ENCODE measurements at places on chromosomes 16 and 17. TPM values are rescaled to one million over a fixed set of nuclear protein-coding genes. Genes with fewer than 3 reads are reported as not detected.

SPATA32 gene
- not detected for polyA plus RNA-seq

TTLL6 gene
- polyA plus RNA-seq = not detected

SULT1A4 gene
- polyA plus RNA-seq = 4.3 TPM

CFAP52 gene
- 0.53 TPM for polyA plus RNA-seq

DEXI gene
- 48.4 TPM for polyA plus RNA-seq

CSHL1 gene
- 0.98 TPM for polyA plus RNA-seq

SPNS3 gene
- 0.42 TPM for polyA plus RNA-seq

DNA sequence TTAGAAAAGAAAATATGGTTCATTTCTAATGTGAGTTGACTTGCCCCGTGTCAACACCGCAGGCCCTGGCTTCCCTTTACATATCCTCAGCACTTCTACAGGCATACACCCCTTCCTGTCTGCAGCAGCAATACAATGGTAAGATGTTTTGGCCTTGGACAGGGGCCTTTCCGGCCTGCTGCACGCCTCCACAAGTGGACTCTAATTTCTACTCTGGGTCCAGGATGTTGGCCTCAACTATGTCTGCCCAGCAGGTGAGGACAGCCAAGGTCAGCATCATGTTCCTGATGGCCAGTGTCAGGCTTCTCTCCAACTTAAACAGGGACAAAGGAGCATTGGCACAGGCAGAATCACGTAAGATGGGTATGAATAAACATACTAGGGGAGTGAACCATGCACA lies 11.0 kb downstream of the C17orf67 start:
- no peak for DNase-seq

DNA sequence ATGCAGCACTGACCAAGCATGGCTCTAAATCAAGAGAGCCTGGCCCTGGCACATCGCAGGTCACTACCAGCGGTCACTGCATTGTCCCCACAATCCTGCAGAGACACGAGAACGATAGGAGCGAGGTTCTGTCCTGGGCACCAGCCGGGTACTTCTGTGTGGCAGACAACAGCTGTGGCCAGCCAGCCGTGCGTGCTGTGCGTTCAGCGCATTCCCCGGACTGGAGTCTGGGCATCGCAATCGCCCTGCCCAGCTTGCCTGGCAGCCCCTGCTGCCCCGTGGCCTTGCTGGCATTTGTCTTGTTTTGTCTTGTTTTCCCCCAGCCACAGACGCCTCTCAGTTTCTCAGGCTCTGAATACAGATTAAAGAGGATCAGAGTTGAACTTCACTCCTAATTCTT lies 33.9 kb downstream of the COTL1 start:
- DNase-seq = no peak

GRCh38 chr16:2056681-2057407 lies 9.1 kb downstream of the TSC2 start:
- DNase-seq = no peak

DNA sequence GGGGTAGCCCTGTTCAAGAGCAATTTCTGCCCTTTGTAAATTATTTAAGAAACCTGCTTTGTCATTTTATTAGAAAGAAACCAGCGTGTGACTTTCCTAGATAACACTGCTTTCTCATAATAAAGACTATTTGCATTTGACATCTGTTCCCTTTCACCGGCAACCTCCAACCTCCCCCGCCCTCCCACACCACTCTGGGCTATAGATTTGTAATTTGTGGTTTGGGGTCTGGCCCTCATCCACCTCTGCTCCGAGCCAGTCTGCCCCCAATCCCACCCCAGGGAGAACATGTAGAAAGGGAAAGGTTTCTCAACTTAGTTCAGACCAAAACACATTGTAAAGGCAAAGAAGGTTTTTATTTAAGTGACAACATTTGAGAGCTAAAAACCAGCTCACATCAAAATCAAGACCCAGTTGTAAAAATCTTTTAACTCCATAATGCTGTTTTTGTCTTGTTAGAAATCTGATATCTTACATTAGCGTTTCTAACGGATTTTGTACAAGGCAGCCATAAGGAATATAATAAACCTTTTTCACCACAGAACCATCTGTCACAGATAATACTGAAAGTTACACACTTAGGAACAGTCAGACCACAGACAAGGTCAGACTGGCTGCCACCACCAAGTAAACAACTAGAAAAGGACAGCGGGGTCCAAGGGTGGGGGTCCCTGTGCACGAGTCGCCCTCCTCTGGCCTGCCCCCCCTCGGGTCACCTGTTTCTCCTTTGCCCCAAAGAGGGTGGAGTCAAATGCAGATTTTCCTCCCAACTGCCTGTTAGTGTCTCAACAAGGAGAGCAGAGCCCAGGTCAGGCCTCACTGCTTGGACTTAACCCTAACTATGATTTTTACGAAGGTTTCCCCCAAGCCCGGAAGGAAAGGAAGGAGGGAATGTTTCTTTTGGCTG lies 6.9 kb downstream of the PIMREG start:
- no peak for DNase-seq

DNA sequence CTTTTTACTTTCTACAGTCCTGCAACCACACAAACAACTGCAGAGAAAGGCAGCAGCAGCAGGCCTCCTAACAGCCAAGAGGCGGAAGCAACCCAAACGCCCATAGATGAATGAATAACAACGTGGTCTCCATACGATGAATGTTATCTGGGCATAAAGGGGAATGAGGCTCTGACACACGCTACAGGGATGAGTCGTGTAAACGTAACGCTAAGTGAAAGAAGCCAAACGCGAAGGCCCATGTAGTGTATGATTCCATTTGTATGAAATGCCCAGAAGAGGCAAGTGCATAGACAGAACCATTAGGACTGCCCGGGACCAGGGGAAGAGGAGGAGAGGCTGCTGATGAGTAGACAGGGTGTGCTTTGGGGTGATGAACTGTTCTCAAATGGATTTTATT lies 94.8 kb upstream of the DNAH17 start:
- no peak for DNase-seq

GRCh38 chr17:1087381-1088241 lies 90.7 kb downstream of the TIMM22 start:
- DNase-seq = no peak

GRCh38 chr16:73864868-73865267 lies 431.7 kb upstream of the PSMD7 start:
- no peak for DNase-seq

DNA sequence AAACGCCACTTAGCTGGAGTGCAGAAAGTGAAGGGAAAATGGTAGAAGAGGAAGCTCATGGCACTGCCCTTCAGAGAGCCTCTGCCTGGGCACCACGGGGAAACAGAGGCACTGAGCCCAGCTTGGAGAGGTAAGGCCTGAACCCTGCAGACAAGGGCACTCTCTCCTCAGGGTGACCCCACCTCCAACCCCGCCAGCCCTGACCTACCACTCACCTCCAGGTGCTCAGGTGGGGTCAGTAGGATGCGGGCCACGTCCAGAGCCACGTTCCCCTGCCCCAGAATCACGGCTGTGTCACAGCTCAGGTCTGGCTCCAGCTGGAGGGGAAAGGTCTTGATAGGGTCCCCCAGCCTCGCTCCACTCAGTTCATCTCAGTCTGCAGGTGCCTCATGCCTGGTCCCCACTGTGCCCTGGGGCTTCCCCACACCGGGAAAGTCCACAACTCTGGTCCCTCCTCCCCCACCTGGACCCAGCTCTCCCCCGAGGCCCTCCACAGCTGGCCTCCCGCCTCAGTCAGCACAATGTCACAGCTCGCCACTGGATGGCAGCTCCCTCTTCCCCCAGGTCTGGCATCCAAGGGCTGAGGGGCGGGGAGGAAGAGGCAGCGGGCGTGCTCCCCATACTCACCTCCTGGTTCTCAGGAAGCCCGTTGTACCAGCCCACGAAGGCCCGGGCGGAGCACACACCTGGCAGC lies 6.0 kb upstream of the GRIN2C start:
- DNase-seq = no peak

DNA sequence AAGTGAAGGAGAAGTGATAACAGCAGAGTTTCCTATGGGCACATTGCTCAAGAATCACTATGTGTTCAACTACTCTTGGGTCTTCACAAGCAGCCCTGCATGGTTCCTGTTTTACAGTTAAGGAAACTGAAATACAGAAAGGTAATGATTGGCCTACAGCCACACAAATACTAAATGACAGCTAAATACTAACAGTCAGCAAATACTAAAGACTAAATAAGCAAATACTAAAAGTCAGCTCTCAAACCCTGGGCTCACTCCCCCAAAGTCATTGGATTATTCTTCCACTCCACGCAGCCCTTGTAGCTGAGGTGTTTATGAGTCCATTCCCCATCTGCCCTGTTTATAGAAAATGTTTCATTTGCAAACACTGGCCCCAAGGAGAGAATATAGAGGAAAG lies 372.7 kb upstream of the CDH11 start:
- DNase-seq = no peak

GRCh38 chr17:32870027-32870670 lies 6.8 kb downstream of the MYO1D start:
- DNase-seq = no peak

DNA sequence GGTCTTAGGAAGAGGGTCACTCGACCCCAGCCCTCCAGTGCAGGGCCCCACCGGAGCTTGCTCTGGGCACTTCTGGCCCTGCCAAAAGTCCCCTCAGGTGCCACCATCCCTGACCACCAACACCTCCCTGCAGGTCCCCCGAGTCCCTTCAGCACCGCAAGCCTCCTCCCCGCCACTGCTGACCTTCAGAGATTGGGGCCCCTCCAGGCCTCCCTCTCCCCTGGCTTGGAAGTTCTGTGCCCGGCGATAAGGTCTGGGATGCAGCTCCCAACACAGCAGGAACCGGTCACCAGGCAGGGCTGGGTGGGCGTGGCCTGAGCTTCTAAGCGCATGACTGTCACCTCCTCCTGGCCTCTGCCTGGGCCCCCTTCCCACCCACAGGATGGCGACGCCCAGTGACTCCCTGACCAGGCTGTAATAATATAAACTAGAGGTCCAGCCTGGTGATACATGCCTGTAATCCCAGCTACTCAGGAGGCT lies 11.2 kb downstream of the PIEZO1 start:
- no peak for DNase-seq

Measured in muscle of back (tissue), 13 donors.